NCI-H2081 (cell line): ENCODE measurements at places on chromosomes 1 and 21.

DNA sequence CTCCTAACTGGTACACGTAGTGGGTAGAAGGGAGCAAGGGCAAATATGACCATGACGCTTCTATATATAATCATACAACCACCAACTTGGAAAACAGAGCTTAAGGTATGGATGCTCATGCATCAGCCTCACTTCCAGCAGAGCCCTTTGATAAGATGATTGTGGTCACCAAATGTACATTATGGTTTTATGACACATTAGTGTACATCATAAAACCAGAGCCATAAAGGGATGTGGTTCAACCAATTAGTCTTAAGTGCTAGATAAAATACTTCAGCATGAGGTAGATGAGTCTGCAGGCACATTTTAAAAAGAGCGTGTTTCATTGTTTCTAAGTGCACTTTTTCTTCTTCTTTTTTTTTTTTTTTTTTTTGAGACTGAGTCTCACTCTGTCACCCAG is 43.7 kb downstream of the NIBAN1 start:
- DNase-seq: no peak

DNA sequence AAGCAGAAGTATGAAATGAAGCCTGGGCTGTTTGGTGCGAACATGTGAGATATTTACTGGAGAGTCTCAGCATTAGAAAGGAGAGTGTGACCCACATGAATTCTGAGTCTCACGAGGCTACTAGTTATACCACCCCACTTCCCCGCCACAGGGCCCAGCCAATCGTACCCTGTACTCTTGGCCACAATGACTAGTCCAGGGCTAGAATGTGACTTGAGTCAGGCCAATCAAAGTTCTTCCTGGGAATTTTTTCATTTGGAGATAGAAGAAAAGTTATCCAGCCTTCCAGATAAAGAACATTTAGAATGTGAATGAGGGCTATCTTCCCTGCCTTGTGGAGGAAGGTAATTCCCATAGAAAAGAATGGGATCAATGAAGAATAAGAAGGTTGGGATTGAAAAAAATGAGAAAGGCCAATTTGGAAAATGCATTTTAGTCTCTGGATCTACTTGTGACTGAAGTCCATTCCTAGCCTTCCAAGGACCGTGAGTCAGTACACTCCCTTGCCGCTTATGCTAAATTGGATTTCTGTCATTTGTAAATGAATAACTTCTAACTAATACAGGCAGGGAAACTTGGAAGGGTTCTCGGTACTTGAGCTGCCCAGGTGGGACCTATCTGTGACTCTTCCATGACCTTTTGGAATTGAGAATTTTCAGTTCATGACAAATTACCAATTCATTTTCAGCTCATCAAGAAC is 12.3 kb upstream of the RIMKLA start:
- no peak for DNase-seq

- DNase-seq: no peak
These were observed 120.3 kb downstream of the TM2D1 start for GRCh38 chr1:61604684-61605083.

- DNase-seq: peak; percentile 61
These were observed 35.9 kb downstream of the FHAD1 start for GRCh38 chr1:15282810-15283474.

DNA sequence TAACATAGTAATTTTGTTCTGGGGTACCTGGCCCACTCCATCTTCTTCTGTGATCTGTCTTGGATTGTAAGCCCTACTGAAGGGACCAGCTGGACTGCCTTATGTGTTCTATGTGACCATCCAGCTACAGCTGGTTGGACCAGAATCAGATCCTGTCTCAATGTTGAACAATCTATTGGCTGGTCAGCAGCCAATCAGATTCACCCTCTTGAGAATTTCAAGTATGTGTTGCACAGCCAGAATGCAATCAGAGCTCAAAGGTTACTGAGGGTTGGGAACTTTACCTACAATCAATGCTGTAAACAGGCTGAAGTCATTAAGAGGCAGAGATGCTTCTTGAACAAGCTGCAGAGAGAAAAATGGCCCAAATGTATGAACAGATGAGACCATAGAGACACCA is 61.9 kb downstream of the KCNC4 start:
- no peak for DNase-seq

- DNase-seq: no peak
These were observed 354.6 kb downstream of the SEC16B start for GRCh38 chr1:177615251-177615650.

DNA sequence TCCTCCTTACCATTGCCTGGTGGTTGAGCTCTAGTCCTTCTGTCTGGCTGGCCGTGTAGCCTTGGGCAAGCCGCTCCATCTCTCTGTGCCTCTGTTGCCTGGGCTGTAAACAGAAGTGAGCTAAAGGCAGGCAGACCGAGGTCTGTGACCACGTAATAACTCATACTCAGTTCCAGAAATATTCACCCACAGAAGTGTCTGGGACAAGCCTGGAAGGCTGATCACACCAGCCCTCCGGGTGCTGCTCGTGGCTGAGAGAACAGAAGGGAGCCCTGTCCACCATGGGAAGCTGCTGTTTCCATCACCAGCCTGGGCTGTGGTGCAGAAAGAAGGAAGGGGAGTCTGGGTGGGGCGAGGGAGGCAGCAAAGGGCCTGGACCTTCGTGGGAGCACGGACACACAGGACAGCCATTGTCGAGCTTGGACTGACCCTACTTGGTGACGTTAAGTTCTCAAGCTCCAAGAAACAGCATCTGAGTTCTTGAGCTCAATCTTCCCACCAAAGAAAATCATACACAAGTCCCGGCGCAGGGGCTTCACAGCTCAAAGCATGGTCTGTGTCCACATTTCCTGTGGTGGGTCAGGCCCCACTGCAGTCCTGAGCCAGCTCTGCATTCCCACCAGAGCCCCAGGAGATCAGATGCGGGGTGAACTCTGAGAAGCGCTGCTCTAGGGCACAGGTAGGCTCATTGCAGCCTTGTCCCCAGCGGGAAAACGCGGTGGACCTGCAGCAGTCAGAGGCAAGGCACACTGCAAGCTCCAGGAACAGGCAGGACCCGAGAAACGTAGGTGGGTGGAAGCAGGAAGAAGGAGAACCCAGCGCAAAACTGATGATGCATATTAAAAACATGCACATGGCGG is 61.8 kb downstream of the RUNX3 start:
- DNase-seq: no peak

DNA sequence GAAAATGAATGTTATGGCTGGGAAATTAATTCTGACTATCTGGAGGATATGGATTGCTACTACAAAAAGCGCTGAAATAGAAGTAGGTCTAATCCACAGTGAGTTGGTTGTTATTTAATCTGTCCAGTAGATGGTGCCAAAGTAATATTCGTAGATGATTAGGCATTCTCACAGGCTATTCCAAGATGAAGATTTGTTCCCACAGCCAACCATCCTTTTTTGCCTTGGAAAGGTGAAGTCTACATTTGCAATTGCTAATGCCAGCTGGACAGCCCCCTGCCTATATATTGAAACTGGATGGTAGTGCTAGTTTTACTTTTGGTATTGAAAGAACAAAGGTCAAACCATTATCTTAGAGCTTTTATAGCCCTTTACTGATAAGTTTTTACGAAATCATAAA is 43.8 kb downstream of the RBM11 start:
- DNase-seq: no peak

DNA sequence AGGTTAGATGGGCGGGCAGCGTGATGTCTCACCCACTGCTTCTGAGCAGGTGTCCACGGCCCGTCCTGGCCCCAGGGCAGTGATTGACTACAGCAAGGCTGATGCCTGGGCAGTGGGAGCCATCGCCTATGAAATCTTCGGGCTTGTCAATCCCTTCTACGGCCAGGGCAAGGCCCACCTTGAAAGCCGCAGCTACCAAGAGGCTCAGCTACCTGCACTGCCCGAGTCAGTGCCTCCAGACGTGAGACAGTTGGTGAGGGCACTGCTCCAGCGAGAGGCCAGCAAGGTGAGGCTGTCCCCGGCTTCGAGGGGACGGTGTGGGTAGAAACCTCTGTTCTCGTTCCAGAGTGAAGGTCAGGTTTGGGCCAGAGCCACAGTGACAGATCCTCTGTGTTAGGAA is 12.2 kb downstream of the DDOST start:
- no peak for DNase-seq

- no peak for DNase-seq
These were observed 26.3 kb downstream of the DNASE2B start for GRCh38 chr1:84424513-84425149.

DNA sequence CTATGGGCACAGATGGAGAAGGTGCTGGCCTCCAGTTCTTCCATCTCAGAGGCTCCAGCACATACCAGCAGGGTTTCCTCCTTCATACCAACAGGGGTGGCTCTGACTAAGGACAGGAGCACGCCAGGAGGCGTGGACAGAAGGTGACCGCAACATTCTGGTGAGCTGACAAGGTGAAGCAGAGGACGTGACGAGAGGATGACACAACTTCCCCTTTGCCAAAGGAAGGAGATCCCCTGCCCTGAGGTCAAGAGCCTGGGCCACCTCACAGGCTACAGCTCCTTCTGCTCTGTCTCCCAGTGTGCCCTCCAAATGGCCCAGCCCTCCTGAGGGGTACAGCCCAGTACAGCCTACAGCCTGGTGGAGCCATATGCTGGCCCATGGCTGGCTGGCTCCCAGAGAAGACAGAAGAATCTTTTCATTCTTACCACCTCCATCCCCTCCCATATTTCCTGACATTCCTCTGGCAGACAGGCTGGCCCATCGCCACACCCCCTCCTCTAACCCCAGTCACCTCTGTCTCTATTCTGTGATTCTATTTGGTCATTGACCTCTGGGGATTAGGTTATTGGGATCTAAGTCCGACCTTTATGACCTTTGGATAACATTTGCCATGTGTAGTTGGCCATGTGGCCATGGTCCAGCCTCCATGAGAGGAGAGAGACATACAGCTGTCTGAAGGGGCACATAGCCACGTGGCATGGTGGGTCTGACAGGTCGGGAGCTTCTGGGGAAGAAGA is 5.1 kb upstream of the LAMB3 start:
- DNase-seq: no peak

DNA sequence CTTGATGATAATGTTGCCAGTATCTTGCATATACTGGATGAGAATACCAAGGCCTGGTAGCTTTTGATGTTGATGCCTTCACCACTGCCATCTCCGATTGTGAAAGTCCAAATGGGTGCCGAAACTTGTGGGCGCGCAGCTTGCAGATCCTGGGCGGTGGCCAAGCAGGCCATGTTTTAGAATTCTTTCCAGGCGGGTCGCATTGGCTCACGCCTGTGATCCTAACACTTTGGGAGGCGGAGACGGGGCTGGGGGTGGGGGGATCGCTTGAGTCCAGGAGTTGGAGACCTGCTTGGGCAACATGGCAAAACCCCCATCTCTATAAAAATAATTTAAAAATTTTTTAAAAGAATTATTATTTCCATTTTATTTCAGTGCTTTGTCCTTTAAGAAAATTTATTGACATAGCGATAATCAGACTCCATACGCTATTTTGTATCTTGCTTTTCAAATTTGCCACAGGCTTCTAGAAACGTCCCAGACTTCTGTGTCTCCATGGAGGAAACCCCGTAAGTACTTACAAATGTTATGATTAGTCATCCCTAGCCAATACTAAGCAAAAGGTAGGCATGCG is 592 bp upstream of the ZNF326 start:
- DNase-seq: no peak

DNA sequence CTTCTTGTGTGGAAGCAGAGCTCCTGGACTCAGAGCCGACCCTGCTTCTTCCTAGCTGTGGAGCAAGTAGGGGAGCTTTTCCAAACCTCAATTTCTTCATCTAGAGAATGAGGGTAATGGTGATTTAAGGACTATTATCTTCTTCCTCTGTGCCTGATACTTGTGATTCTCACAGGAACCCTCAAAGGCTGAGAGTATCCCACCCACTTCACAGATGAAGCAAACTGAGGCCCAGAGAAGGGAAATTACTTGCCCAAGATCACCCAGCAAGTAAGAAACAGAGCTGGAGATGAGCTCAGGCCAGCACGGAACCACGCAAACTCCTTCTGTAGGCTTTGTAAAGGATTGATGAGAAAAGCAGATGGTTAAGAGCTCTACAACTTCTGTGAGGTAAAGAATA is 15.1 kb upstream of the SLC2A1 start:
- DNase-seq: no peak

GRCh38 chr1:180415985-180416633 is 86.3 kb downstream of the ACBD6 start:
- peak; percentile 67 for DNase-seq

- no peak for DNase-seq
These were observed 20.9 kb downstream of the BATF3 start for GRCh38 chr1:212678456-212679410.

GRCh38 chr1:149945206-149945605 is 8.5 kb upstream of the MTMR11 start:
- DNase-seq: no peak

DNA sequence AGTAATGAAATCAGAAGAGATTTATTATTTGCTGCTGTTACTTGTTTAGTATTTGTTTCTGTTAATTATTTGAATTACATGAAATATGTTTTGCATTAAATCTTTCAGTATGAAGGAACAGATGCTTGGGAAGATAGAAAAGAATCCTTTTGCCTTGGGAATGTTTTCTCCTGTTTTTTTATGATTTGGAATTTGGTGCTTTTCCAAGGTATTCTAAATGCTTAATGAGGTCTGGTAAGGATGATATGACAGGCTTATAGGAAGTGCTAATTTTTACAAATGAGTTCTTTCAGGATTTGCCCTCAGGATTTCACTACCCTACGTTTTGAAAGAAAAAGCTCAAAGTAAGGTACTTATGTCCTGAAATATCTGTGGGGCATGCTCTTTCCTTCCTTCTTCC is 25.6 kb upstream of the ST6GALNAC3 start:
- DNase-seq: no peak

- peak; percentile 58 for DNase-seq
These were observed 34.6 kb downstream of the DNTTIP2 start for GRCh38 chr1:93844262-93845045.

GRCh38 chr1:245694753-245695195 is 540.0 kb downstream of the KIF26B start:
- DNase-seq: no peak

GRCh38 chr1:220786337-220787068 is at the start of gene MTARC1:
MTARC1 (plus strand) TSS chr1:220786913; CDS start chr1:220786945, 32 bp downstream.
- peak; percentile 89 for DNase-seq

- DNase-seq: no peak
These were observed 120.6 kb downstream of the NAV1 start for GRCh38 chr1:201659572-201659971.

GRCh38 chr1:47536646-47537118 is 98.8 kb downstream of the FOXD2 start:
- peak; percentile 18 for DNase-seq

GRCh38 chr21:29288239-29288638 is 10.5 kb upstream of the BACH1 start:
- no peak for DNase-seq

GRCh38 chr1:206575894-206576737 is 36.1 kb downstream of the EIF2D start:
- peak; percentile 86 for DNase-seq

GRCh38 chr1:31624309-31624708 is 6.8 kb downstream of the HCRTR1 start:
- DNase-seq: no peak
